ENCODE measurements at places on chromosomes 3 and 15. TPM values are rescaled to one million over a fixed set of nuclear protein-coding genes. Genes with fewer than 3 reads are reported as not detected.

GRCh38 chr3:159928071-159928491 is 60.6 kb upstream of the IL12A start:
- no peak for DNase-seq

- DNase-seq: no peak
Observed at GRCh38 chr3:159263750-159264553, 462.1 kb downstream of the MFSD1 start.

DNA sequence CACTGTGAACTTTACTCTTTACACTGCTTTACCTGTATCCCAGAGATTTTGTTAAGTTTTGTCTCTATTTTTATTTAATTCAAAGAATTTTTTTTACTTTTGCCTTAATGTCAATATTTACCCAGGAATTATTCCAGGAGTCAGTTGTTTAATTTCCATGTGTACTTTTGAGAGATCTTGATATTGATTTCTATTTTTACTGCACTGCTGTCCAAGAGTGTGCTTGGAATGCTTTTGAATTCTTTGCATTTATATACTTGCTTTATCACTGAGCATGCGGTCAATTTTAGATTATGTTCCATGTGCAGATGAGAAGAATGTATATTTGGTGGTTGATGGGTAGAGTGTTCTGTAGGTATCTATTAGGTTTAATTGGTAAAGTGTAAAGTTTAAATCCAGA is 461.0 kb upstream of the GBE1 start:
- DNase-seq: no peak

PLCB2 gene
- total RNA-seq: 5.8 TPM

CGNL1 gene
- 11.8 TPM for total RNA-seq

Measured in type B pancreatic cell (in vitro differentiated cells).